ENCODE measurements at places on chromosomes 7 and 10.

DNA sequence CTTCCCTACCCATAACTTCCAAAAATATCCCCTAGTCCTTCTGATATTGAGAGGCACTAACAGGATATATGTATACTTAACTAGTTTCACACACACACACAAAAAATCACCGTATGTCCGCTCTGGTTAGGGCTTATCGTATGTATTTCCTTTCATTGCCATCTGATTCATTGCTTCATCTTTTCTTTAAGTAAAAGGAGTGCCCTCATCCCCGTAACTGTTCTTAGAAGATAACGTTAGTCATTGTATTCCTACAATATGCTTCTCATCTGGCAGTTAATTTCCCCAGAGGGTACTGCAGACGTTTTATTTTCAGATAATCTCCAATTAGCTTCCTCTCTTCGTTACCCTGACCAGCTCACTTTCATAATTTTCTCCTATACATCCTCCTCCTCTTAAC, 37.3 kb downstream of the NRCAM start:
- DNase-seq = no peak

DNA sequence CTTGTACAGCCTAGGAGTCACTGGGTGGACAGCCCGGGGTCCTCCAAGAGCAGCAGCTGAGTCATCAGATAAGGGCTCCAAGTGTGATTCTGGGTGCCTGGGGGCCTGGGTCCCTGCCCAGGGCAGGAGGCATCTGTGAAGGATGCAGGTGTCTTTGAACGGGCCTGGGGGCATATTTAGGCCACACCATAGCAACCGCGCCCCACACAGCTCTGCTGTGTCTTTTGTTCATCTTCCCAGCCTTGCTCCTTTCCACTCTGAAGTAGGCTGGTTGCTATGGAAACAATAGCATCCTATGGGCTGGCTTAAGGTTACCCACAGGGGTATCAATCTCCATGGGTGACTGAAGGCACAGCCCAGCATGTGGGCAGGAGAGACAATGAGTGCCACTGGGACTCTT, 324.7 kb downstream of the TCERG1L start:
- DNase-seq = no peak

DNA sequence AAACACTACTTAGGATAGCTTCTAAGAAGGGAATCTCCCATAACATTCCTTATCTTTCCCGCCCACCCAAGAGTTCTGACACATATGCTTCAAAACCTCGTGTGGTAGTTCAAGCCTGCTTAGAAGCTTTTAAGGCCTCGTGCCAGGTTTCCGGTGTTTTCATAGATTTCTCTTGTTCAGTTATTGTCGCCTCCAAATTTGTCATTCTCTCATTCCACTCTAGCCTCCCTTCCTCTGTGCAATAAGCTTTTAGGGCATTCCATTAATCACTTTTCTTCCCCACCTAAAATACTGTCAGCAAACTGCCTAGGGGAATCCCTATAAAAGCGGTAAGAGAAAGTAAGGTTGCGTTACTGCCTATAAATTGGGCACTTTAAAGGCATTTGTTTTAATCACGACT, 718 bp upstream of the BPGM start:
- no peak for DNase-seq

- no peak for DNase-seq
Observed at GRCh38 chr7:93894966-93895640, 4.5 kb upstream of the TFPI2 start.

GRCh38 chr7:1642291-1642731, 27.8 kb upstream of the ELFN1 start:
- DNase-seq = no peak

- no peak for DNase-seq
Observed at GRCh38 chr7:42624471-42624870, 287.4 kb downstream of the C7orf25 start.

DNA sequence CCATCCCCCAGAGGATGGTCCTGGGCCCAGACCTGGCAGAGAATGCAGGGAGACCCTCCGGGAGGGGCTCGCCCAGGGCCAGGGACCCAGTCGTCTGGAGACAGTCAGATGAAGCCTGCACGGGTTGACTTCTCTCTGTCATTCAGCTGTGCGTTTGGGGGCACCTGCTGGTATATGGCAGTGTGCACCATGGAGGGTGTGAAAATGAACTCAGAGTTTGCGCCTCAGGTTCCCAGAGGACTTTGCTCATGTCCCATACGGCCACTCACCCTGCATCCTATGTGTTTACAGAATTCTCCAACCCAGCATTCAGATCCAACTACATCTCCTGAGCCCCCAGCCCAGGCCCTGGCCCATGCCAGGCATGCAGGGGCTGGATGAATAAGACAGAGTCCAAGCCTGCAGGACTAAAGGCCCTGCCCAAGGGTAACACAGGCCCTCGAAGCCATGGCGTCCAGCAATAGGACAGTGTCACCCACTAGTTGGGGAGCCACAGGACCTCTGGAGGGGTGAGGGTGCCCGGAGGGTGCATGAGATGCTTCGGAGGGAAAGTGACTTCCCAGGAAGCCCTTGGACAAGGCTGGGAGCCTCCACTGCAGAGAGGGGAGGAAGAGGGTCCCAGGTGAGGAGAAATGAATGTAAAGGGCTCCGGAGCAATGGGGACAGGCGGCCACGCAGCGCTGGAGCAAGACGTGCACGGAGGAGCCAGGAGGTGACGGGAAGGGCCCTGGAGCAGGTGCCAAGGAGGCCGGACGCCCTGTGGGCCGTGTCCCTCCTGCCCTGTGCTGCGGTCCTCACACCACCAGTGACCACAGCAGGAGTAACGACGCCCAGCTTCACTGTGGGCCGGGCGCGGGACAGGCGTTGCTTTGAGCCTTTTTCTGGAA, 36.3 kb downstream of the CALML3 start:
- no peak for DNase-seq

- no peak for DNase-seq
Observed at GRCh38 chr10:48745662-48746245, 61.1 kb downstream of the WDFY4 start.

- DNase-seq = no peak
Observed at GRCh38 chr7:102918845-102919244, 6.0 kb downstream of the LRRC17 start.

GRCh38 chr10:31467791-31468535, 148.9 kb downstream of the ZEB1 start:
- no peak for DNase-seq

GRCh38 chr7:157854066-157854891, 517.5 kb downstream of the DNAJB6 start:
- no peak for DNase-seq

DNA sequence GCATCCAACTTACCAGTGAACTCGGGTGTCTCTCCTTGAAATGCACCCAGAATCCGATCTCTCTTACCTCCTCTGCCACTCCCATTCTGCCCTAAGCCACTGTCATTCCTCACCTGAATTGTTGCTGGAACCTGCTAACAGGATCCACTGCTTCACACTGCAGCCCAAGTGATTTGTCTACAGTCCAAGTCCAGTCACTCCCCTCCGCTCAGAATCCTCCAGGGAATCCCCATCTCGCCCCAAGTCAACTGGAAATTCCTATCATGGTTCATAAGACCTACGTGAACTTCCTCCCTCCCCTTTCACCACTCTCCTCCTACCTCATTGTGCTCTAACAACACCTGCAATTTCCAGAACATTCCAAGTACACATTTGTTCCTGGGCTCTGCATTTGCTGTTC, 91.3 kb downstream of the SCRN1 start:
- DNase-seq = no peak

- DNase-seq = no peak
Observed at GRCh38 chr10:97483921-97484320, 14.3 kb downstream of the MMS19 start.

DNA sequence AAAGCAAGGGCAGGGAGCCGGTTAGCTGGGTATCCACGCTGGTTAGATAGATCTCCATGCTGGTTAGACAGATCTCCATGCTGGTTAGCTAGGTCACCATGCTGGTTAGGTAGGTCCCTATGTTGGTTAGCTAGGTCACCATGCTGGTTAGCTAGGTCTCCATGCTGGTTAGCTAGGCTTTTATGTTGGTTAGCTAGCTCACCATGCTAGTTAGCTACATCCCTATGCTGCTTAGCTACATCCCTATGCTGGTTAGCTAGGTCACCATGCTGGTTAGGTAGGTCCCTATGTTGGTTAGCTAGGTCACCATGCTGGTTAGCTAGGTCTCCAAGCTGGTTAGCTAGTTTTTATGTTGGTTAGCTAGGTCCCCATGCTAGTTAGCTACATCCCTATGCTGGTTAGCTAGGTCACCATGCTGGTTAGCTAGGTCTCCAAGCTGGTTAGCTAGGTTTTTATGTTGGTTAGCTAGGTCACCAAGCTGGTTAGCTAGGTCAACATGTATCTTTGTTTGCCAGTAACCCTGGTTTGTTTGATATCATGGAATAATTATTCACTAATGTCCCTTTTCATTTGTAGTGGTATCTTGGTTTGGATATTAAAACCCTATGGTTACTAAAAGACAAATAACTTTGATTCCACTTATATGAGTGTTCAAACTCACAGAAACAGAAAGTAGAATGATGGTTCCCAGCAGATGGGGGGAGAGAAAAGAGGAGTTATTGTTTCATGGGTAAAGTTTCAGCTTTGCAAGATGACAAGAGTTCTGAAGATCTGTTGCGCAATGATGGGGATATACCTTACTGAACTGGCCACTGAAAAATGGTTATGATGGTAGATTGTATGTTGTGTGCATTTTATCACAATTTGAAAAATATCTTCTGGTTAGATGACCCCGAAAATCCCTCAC, 136.2 kb downstream of the PRPF18 start:
- DNase-seq = no peak

Data from stimulated activated CD8-positive, alpha-beta memory T cell treated with anti-CD3 and anti-CD28 coated beads, Interleukin-4, amount 100 ng/mL, for 24 hours (primary cell).